ENCODE measurements at places on chromosomes 13 and 19.

GRCh38 chr13:24166561-24166960 lies 6.0 kb downstream of the SPATA13 start:
- DNase-seq, result no peak

GRCh38 chr19:11247391-11247790 lies 8.0 kb downstream of the ANGPTL8 start:
- no peak for DNase-seq

DNA sequence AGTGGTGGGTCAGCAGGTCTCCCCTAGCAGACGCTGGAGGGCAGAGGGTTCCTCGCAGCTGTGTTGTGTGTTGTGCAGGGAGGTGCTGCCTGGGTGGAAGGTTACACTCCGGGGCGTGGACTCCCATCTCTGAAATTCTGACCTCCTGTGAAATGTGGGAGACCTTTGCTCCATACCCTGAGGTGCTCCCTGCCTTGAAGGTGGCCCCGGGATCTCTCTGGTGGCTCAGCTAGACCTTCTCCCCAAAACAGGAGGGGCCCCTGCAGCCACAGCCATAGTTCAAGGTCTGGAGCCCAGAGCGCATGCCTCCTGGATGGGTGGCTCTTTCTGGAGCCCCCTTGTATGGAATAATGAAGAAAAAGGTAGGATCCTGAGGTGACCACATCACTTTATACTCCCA lies 70.2 kb downstream of the SOX1 start:
- no peak for DNase-seq

- no peak for DNase-seq
Observed at GRCh38 chr19:45455707-45456499, 11.9 kb upstream of the FOSB start.
